ENCODE measurements at places on chromosomes 11 and 22.

DNA sequence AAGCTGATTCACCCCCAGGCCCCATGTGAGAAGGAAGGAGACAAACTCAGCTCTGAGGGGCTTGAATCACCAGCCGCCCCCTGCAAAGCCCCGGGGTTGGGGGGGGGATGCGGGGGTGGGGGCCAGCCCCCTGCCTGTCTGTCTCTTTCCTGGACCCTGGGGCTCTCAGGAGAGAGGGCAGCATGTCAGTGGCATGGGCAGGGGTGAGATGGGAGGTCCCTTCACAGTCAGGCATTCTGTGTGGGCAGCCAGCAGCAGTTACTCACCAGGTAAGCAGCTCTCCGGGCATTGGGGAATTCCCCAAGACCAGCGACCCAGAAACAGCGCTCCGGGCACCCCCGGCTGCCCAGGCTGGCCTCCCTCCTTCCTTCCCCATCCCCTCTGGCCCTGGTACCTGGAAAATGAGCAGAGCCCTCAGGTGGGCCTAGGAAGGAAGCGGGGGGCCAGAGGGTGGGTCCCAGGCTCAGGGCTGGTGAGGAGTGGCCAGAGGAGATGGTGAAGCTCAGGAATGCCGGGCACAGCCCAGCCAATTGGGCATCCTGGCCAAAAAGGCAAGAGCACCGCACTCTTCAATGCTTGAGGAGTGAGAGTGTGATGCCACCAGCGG is 4.2 kb upstream of the LIF start:
- no peak for DNase-seq

GRCh38 chr11:109612496-109612895 is 190.5 kb downstream of the C11orf87 start:
- no peak for DNase-seq

GRCh38 chr11:61769169-61769920 is 16.9 kb downstream of the MYRF start:
- DNase-seq: no peak

GRCh38 chr11:37500425-37500824 is 902.4 kb upstream of the RAG2 start:
- DNase-seq: no peak

Data from erythroblast (primary cell).